ENCODE measurements at places on chromosomes 5 and 9.

- DNase-seq, result no peak
Measured at GRCh38 chr9:6793203-6793602, 35.4 kb downstream of the KDM4C start.

GRCh38 chr9:40928803-40929487 lies 199.5 kb downstream of the FOXD4L6 start:
- no peak for DNase-seq

- no peak for DNase-seq
Measured at GRCh38 chr5:125207856-125208255, 461.4 kb upstream of the ZNF608 start.

GRCh38 chr9:2411459-2412215 lies 209.9 kb upstream of the VLDLR start:
- DNase-seq, result no peak

- DNase-seq, result no peak
Measured at GRCh38 chr5:167285591-167285990, 1005.9 kb upstream of the WWC1 start.

DNA sequence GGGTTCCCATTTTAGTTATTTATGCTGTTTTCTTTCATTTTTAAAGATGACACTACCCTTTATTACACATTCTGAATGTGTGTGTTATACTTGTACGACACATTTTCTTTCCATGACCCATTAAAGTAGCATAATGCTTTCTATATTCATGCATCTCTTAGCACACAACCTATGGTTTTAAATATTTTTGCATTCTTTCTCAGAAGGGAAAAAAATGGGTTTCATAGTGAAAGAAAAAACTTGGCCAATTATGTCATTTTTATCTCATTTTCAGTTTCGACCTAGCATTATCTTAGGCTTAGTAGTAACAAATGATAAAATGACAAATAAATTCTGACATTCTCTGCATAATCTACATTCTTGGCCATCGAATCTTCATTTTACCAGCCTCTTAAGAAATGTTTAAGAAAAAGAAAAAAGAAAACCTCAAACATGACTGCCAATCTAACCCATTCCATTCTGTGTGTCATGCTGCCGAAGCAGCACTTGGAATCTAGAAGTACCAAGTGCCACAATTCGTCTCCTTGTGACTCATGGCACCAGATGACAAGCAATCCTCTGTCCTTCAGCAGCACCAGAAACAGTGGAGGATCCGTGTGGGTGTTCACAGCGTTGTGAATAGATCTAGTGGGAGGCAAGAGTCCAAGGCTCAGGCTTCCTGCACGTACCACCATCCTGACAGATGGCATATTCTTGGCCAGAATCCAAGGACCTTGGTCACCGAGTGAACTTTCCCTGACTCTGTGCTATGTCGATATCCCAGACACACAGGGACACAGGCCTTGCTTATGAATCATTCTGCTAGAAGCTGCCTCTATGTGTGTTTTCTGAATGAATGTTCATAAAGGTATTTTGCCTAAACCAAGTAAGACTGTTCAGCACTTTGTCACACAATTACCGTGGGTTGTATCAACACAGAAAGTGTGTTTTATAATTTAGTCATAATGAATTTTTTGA lies 502.7 kb downstream of the NR2F1-AS1 start:
- no peak for DNase-seq
